Type B pancreatic cell (in vitro differentiated cells): ENCODE measurements at places on chromosomes 1 and 21. TPM values are rescaled to one million over a fixed set of nuclear protein-coding genes. Genes with fewer than 3 reads are reported as not detected.

GRCh38 chr1:19260211-19261138, 8.9 kb downstream of the MRTO4 start:
- peaks cover 5% of the 10 kb centered on the region for H3K36me3 ChIP-seq
- DNase-seq, result no peak
- H3K27me3 ChIP-seq, result no peaks in the 10 kb centered on the region
- no peak overlapping the region for H3K27ac ChIP-seq

DNA sequence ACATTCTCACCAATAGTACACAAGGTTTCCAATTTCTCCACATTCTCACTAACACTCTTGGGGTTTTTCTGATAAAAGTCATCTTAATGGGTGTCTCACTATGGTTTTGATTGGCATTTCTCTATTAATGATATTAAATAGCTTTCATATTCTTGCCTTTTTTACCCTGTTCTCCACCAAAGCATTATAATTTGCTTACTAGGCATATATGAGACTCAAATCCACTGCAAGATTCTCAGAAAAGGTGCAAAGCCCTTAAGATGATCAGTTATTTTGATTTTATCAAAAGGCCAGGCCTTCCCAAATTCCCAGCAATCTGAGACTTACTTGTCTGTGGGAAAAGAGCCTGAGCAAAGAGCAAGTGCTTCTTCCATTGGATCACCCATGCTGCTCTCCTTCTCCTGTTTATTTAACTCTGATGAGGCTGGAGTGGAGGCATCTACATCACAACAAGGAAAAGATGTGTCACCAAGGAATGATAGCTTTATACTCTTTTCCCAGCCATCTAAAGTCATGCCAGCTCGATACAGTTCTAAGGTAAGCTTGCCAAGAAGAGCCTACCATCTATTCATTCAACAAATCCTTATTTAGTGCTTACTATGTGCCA, 24.6 kb downstream of the CLSPN start:
- H3K27ac ChIP-seq, result no peak overlapping the region
- no peaks in the 10 kb centered on the region for H3K27me3 ChIP-seq
- H3K36me3 ChIP-seq, result peaks cover 23% of the 10 kb centered on the region
- DNase-seq, result no peak
- no peak overlapping the region for H3K4me3 ChIP-seq

DNA sequence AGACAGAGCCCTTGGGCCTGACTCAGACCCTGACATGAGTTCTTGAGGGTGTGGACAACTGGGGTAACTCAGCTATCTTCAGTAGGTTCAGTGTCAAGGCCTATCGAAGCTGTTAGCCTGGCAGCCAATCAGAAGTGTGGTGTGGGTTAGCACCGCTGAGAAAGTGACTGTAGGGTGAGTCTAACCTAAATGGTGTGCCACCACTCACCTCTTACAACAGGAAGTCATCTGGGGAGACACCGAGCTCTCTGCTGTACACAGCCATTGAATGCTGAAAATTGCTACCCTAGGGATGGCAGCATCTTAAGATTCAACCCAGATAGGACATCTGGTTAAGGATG, 44.6 kb downstream of the RASSF5 start:
- no peak overlapping the region for H3K27ac ChIP-seq
- peaks cover 45% of the 10 kb centered on the region for H3K27me3 ChIP-seq
- H3K4me1 ChIP-seq, result peaks cover 14% of the 10 kb centered on the region
- no peaks in the 10 kb centered on the region for H3K36me3 ChIP-seq

DNA sequence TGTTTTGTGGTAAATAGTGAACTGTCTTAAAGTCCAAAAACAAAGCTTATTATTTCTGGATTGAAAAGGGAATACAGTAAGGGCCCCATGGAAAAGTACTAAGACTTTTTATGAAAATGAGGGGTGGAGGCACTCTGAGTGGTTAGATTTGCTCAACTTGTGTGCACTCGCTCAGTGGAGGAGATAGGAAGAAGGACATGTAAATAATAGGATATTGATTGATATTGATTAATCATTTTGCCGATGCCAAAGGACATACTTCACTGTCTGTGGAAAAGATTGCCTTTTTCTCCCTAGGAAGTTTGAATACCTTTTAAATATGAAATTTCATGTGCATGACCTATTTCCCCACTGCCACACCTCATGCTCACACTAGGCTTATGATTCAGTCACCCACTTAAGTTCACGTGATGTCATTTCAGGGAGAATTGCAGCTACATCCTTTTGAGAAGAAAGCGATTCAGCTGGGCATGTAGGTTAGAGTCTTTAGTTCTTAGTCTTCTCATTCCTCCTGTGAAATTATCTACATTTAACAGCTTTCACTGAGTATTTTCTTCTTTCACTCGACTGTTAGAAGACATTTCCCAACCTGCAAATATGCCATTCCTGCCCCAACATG, 5.0 kb downstream of the MTR start:
- DNase-seq, result no peak
- H3K4me1 ChIP-seq, result peaks cover 19% of the 10 kb centered on the region
- H3K27ac ChIP-seq, result no peak overlapping the region

DNA sequence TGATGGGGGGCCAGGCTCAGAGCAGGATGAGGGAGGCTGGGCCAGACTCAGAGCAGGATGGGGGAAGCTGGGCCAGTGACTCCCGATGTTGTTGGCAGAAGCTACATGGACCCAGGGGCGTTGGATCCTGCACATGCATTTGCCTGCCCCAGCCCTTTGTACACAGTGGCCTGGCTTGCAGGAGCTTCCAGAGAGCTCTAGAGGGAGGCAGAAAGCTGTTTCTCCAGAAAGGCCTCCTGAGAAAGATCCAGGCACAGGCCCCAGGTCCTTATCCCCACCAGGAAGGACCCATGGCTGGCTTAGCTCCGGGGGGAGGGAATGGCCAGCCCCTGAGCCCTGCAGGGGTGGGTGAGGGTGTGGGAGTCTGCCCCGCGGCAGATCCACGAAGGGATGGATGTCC, 106.6 kb upstream of the ACTRT2 start:
- no peak for DNase-seq
- no peaks in the 10 kb centered on the region for H3K27me3 ChIP-seq
- H3K36me3 ChIP-seq, result peaks cover 4% of the 10 kb centered on the region
- H3K4me3 ChIP-seq, result no peak overlapping the region
- no peaks in the 10 kb centered on the region for H3K4me1 ChIP-seq
- H3K27ac ChIP-seq, result no peak overlapping the region

DNA sequence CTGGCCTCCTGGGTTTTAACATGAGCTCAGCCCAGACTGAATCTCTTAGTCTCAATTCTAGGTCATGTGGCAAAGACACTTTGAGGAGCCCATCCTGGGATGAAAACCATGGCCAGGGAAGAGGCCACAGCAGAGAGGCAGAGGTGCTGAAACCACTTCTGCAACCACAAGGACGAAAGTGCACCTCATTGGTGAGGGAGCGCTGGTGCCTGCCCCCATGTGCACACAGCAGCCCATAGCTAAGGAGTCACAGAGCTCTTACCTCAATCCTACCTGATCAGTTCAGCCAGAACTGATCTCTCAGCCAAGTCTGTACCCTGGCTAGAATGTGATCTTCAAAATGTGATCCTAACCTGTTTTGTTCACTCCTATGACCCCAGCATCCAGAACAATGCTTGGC, 32.9 kb upstream of the SRP9 start:
- H3K4me1 ChIP-seq, result peaks cover 9% of the 10 kb centered on the region
- H3K36me3 ChIP-seq, result no peaks in the 10 kb centered on the region
- H3K27ac ChIP-seq, result peak overlapping the region; percentile 24

DNA sequence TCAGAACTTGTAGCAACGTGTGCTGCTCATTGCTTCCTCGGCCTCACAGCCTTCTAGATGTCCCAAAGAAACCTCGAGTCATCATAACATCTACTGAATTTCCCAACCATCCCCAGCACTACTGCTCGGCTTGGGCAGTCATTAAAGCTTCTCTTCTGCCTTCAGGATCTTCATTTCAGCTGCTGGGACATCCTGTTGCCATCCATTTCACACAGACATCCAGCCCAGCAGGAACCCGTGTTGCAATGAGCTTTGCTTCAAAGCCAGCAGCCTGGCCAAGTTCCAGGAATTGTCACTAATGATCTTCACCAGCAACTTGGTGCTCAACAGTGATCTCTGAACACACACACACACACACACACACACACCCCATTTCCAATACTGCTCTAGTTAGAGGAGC, 18.5 kb downstream of the WLS start:
- no peak for DNase-seq
- H3K4me3 ChIP-seq, result peak overlapping the region; percentile 63
- H3K4me1 ChIP-seq, result peaks cover 54% of the 10 kb centered on the region
- H3K36me3 ChIP-seq, result peaks cover 15% of the 10 kb centered on the region
- peak overlapping the region; percentile 44 for H3K27ac ChIP-seq

- peaks cover 7% of the 10 kb centered on the region for H3K36me3 ChIP-seq
- no peak overlapping the region for H3K4me3 ChIP-seq
- no peak for DNase-seq
- no peaks in the 10 kb centered on the region for H3K4me1 ChIP-seq
Observed at GRCh38 chr1:114618606-114619005, 37.2 kb upstream of the BCAS2 start.

GRCh38 chr1:159831412-159832141, 4.9 kb downstream of the SLAMF8 start:
- peaks cover 24% of the 10 kb centered on the region for H3K27me3 ChIP-seq
- H3K36me3 ChIP-seq, result no peaks in the 10 kb centered on the region
- no peak for DNase-seq
- peaks cover 4% of the 10 kb centered on the region for H3K4me1 ChIP-seq
- H3K27ac ChIP-seq, result no peak overlapping the region

DNA sequence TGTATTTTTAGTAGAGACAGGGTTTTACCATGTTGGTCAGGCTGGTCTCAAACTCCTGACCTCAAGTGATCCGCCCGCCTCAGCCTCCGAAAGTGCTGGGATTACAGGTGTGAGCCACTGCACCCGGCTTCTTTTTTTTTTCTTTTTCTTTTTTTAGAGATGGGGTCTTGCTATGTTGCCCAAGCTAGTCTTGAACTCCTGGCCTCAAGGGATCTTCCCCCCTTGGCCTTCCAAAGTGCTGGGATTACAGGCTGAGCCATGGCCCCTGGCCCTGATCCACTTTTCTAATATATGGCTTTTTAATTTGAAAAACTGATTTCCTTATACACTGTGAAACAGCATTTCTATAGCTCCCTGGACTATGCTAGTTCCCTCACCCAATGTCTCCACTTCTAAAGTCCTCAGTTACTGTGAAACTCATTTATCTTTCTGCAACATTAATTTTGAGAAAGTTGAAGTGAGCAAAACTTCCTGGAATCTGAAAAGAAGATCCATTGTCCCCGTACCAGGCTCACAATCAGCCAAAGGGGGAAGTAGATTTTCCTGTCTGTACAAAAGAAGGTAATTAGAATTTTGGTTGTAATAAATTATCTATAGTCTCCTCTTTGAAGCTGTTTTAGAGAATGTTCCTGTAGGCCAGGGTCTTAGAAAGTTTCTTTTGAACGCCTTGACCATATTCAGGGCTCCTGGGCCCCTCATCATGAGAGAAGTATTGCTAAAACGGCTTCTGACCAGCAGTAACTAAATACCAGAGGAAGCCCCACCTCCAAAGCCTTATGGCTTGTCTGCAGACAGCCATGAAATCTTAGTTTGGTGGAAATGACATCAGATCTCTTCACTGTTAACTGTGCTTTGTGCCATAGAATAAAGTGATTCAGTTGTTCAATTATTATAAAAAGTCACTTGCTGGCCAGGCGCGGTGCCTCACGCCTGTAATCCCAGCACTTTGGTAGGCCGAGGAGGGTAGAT, 34.9 kb downstream of the DEGS1 start:
- H3K4me1 ChIP-seq, result peaks cover 30% of the 10 kb centered on the region
- DNase-seq, result no peak

GRCh38 chr21:31558189-31558961, 101.1 kb upstream of the SOD1 start:
- H3K36me3 ChIP-seq, result peaks cover 10% of the 10 kb centered on the region
- H3K27ac ChIP-seq, result no peak overlapping the region
- DNase-seq, result peak; percentile 78
- H3K4me1 ChIP-seq, result peaks cover 46% of the 10 kb centered on the region
- H3K4me3 ChIP-seq, result peak overlapping the region; percentile 91

DNA sequence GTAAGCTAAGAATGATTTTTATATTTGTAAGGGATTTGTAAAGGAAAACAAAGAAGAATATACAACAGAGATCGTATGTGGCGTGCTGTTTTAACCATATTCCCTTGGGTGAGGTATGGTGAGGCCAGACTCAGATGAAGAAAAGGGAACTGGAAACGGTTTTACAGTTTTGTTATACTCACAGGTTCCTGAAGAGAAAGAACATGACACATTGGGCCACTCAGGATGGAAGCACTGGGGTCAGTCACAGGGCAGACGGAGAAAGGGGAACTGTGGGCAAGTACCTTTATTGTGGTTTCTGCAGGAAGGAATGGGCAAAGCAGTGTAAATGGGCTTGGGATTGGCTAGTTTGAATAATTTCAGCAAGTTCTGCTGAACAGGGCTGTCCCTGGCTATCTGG, 177.4 kb downstream of the LBR start:
- H3K27me3 ChIP-seq, result no peaks in the 10 kb centered on the region
- no peaks in the 10 kb centered on the region for H3K4me1 ChIP-seq
- DNase-seq, result no peak
- H3K4me3 ChIP-seq, result no peak overlapping the region
- H3K36me3 ChIP-seq, result no peaks in the 10 kb centered on the region

Gene BRDT
- total RNA-seq, result not detected in 2 replicates

Gene TRIM67
- 0.65 and 2.1 TPM in 2 replicates for total RNA-seq

Gene KRTAP19-6
- not detected in 2 replicates for total RNA-seq

Gene VPS45
- 25.9 and 41.5 TPM in 2 replicates for total RNA-seq
